SHP77 treated with DMSO at 0.1 percent for 48 hours (cell line): ENCODE measurements at places on chromosomes 16 and 17.

DNA sequence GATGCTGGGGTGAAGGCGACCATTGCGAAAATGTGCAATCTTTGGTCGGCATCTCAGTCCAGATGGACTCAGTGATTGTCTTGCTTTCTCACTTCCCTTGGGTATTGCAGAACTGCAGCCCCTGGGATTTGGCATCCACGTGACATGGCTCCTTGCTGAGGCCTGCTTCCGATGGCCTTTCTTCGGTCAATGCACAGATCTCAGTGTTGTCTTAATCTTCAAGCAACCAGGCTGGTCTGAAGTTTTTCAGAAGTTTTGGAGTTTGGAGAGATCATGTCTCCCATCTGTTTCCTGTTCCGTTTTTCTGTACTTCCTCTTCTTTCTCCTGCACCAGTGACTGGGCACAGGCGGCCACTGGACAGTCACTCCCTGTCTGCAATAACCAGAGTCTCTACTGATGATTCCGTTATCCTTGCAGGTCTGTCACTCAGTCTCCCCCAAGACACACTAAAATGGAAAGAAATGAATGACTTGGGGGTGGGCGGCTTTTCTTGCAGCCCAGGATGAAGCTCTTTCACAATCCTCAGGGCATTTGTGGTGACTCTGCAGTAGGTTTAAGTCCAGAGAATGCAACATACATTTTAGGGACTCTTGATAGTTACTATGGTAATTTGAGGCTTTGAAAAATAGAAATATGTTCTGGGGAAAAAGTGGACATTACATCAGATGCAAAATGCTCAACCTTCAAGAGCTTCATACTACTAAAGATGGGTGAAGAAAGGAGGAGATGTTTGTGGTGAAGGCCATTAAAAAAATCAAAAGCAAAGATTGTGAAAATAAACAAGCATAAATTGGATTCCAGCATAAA lies 106.3 kb upstream of the ZFHX3 start:
- DNase-seq, result no peak

- DNase-seq, result no peak
Measured at GRCh38 chr16:49531425-49531824, 157.8 kb downstream of the C16orf78 start.

GRCh38 chr16:67017421-67017750 lies 11.6 kb upstream of the CBFB start:
- DNase-seq, result no peak

DNA sequence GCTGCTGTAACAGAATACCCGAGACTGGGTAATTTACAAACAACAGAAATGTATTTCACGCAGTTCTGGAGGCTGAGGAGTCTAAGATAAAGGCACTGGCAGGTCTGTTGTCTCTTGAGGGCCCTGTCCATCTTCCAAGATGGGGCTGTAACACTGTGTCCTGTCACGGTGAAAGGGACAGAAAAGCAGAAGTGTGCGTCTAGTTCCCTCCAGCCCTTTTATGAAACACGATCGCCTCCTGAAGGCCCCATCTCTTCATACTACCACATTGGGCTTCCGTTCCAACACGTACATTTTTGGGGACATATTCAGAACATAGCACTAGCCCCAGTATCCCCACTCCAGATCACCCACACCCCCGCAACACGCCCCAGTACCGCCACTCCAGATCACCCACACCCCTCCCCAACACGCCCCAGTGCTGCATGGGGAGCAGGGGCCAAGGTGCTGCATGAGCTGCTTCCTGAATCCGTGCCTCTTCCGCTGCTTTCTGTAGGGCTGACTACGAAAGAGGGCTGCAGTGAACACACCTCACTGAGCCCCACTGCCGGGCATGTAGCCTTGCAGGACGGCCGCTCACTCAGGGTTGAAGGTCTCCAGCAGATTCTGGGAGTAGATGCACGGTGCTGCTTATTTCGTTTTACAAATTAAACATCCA lies 91.9 kb downstream of the RPTOR start:
- no peak for DNase-seq

- DNase-seq, result no peak
Measured at GRCh38 chr16:48450367-48450766, 65.2 kb upstream of the SIAH1 start.

GRCh38 chr16:84074721-84075120 lies 32.1 kb upstream of the SLC38A8 start:
- DNase-seq, result no peak

GRCh38 chr16:23072084-23072599 lies 77.1 kb downstream of the USP31 start:
- DNase-seq, result no peak

- no peak for DNase-seq
Measured at GRCh38 chr16:81767987-81768592, 11.0 kb upstream of the PLCG2 start.

GRCh38 chr17:46097497-46097896 lies 95.7 kb downstream of the KANSL1 start:
- no peak for DNase-seq

GRCh38 chr17:5794881-5795506 lies 210.7 kb upstream of the NLRP1 start:
- no peak for DNase-seq

- DNase-seq, result no peak
Measured at GRCh38 chr17:37779554-37779953, 34.7 kb upstream of the HNF1B start.

GRCh38 chr17:82909322-82909904 lies 69.6 kb upstream of the ZNF750 start:
- DNase-seq, result no peak

- DNase-seq, result no peak
Measured at GRCh38 chr17:39745335-39746144, 7.8 kb downstream of the GRB7 start.

- no peak for DNase-seq
Measured at GRCh38 chr17:49976163-49976827, 7.3 kb downstream of the DLX4 start.

GRCh38 chr17:42337442-42337841 lies 49.1 kb downstream of the STAT5A start:
- no peak for DNase-seq

DNA sequence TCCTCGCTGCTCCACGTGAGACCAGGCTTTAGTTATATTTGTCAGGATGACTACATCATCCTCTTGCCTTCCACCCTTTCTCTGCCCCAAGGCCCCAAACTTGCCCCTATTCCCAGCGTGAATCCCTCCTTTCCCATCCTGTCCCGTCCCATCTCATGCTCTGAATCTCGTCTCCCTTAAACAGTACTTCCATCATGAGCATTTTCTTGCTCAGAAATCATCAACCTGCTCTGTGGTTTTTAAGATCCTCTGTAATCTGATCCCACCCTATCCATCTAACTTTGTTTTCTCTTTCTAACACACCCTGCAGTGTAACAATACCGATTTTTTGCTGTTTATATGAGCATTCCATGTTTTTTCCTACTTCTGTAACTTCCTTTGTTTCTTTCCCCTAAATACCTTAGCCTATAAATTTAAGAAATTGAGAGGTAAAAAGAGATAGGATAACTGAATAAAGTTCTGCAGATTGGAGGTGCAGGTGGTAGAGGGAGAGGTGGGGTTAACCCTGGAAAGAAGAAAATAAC lies 39.7 kb downstream of the MRTFB start:
- no peak for DNase-seq
